ENCODE measurements at places on chromosomes 1 and 21. TPM values are rescaled to one million over a fixed set of nuclear protein-coding genes. Genes with fewer than 3 reads are reported as not detected.
A peak's percentile ranks its signal among the peaks of the same experiment; 100 is the strongest.

DNA sequence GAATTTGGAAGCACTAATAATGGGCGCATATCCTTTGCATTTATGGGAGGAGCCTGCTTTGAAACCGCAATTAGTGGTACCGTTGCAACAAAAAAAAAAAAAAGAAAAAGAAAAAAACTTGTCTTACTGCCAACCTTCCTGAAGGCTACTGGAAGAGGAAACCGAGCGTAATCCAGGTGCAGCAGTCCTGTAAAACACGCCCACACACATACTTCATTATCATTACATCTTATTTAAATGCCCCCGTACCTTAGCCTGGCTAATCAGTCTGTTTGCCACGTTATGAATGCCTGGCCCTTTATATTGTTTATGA, 686 bp upstream of the ZNF281 start:
- H3K27ac ChIP-seq = peak overlapping the region; percentile 88
- H3K27me3 ChIP-seq = no peaks in the 10 kb centered on the region
- H3K36me3 ChIP-seq = no peaks in the 10 kb centered on the region
- H3K4me3 ChIP-seq = peak overlapping the region; percentile 82
- DNase-seq = no peak
- peaks cover 24% of the 10 kb centered on the region for H3K4me1 ChIP-seq

- H3K4me3 ChIP-seq = no peak overlapping the region
- H3K27ac ChIP-seq = no peak overlapping the region
- H3K36me3 ChIP-seq = no peaks in the 10 kb centered on the region
Measured at GRCh38 chr1:100746542-100746932, 27.0 kb downstream of the VCAM1 start.

GRCh38 chr1:119435052-119435451, 20.1 kb downstream of the HSD3B2 start:
- no peak for DNase-seq
- H3K36me3 ChIP-seq = no peaks in the 10 kb centered on the region
- no peak overlapping the region for H3K27ac ChIP-seq

- no peak for DNase-seq
- no peak overlapping the region for H3K4me3 ChIP-seq
- H3K36me3 ChIP-seq = no peaks in the 10 kb centered on the region
- H3K4me1 ChIP-seq = peaks cover 5% of the 10 kb centered on the region
Measured at GRCh38 chr1:197810812-197811211, 35.5 kb upstream of the DENND1B start.

- no peaks in the 10 kb centered on the region for H3K4me1 ChIP-seq
- no peaks in the 10 kb centered on the region for H3K27me3 ChIP-seq
- no peak overlapping the region for H3K27ac ChIP-seq
- no peak overlapping the region for H3K4me3 ChIP-seq
Measured at GRCh38 chr21:25857308-25858074, 122.7 kb downstream of the GABPA start.

DNA sequence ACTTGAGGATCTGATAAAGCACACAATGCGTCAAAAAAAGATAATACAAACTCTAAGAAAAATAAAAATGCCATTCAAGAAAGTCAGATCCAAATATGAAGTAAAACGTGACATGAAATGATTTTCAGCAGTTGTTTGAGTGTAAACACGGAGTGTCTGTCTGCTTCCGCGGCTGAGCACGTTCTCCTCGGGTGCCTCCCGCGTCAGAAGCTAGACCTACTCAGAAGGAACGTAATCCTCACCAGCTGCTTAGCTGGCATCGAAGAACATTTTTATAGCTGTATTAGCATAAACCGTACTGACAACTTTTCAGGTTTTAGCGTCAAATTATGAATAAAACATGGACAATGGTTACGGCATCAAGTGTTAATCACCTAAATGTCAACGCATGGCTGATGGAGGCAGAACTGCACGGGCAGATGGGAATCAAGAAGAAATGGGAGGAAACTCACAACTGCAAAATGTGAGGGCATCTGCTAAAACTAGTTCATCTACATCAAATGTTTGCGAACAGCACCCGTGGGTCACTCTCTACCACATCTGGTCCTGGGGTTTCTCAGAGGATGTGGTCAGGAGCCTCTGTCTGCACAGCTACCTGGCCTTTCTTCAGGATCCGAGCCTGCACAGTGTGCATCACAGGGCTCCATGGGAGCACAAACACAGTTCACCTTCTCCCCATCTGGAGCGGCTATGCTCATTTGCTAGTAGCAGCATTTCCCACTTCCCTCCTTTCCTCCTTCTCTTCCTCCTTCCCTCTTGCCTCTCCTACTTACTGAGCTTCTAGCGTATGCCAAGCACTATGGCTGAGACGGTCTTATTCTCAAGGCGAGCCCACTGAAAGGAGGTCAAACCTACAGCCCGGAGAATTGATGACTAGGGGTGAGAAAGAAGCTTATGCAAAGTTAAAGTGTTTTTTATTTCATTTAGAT, 40.0 kb downstream of the RCAN1 start:
- peaks cover 31% of the 10 kb centered on the region for H3K4me1 ChIP-seq
- no peak for DNase-seq

DNA sequence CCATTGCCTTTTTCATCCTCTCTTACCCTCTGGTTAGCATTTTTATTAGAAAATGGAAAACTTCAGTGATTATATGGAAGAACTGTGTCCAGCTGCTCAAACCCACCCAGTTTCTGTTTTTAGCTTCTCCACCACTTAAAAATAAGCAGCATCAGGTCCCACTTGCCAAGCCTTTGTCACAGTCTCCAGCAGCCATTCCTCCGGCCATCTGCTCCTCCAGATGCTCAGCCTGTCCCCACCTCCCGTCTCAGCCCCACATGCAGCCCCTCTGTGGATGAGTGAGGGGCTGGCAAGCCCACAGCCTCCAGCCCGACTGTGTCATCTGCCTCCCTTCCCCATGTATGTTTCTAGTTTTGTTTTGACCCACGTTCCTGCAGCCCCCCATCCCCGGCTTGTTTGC, 289.7 kb downstream of the HHAT start:
- no peak overlapping the region for H3K4me3 ChIP-seq
- DNase-seq = no peak
- no peaks in the 10 kb centered on the region for H3K27me3 ChIP-seq
- no peak overlapping the region for H3K27ac ChIP-seq

DNA sequence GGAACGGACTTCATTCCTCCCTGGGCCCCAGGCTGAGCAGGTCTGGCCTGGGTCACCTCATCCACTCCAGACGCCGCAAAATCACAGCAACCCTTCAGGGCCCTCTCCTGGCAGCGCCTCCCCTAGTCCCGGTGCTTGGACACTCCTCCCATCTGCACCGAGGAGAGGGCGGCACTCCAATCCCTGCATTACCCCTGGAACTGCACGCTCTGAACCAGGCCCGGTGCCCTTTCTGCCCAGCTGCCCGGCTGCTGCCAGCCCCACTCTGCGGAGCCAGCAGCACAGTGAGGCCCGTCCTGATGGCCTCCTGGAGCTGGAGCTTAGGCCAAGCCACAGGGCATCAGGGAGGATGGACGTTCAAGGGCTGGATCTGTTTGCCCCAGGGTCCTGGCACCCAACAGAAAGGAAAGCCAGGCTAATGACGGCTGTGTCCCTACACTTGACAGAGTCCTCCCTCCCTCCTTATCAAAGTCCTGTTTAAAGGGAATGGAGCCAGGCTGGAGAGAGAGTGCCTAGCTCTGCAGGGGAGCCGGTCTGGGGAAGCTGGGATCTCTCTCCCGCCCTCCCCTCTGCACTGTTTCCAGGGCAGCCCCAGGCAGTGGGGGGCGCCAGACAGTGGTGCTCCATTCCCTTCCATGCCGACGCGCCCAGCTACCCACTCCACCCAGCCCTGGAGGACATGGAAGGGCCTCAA, 12.7 kb downstream of the COL6A2 start:
- peaks cover 6% of the 10 kb centered on the region for H3K4me1 ChIP-seq
- peak overlapping the region; percentile 33 for H3K27ac ChIP-seq
- peaks cover 7% of the 10 kb centered on the region for H3K36me3 ChIP-seq

DNA sequence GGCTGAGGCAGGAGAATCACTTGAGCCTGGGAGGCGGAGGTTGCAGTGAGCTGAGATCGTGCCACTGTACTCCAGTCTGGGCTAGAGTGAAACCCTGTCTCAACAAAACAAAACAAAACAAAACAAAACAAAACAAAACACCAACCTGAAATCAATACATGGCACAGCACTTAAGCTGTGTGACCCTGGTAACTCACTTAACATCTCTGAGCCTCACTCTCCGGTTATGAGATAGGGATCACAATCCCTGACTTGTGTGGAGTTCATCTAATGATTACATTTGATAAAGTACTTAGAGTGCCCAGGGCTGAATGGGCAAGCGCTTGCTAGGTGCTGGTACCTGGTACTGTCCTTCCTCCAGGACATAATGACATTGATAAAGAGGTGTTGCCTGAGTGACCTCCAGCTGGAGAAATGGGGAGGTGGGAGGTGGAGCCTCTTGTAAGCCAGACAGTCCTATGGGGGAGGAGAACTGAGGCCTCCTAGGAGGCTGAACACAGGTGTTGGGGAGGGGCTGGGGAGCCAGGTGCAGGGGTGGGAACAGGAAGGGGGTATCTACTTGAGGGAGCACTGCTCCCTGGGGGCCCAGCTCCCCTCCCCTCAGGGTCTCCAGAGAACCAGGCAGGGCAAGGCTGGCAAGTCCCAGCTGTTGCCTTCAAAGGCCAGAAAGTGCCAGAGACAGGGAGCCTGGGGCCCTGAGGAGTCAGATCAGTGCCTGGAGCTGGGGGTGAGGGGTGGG, 17.9 kb downstream of the FOXO6 start:
- no peak overlapping the region for H3K4me3 ChIP-seq
- DNase-seq = no peak
- no peaks in the 10 kb centered on the region for H3K36me3 ChIP-seq
- no peak overlapping the region for H3K27ac ChIP-seq

DNA sequence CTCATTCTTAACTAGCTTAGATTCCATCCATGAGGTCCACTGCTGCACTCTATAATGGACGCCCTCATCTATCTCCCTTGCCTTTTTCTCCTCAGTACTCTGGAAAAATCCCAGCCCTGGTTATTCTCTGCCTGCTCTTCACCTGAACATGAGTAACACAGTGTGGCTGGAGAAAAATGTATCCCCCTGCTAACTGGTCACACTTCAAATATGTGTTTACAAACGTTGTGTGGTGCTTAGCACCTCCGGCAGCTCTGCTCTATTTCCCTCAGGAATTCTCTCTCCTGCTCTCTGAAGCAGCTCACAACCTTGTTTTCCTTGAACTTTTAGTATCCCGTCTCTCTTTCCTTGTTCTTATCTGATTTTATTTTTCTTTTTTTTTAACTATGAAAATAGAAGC, 4.1 kb downstream of the SCCPDH start:
- no peak overlapping the region for H3K4me3 ChIP-seq
- H3K36me3 ChIP-seq = no peaks in the 10 kb centered on the region
- DNase-seq = no peak
- no peak overlapping the region for H3K27ac ChIP-seq

The HSD3B2 gene
- not detected for total RNA-seq

The FAM163A gene
- not detected for total RNA-seq

The CELA3B gene
- not detected for total RNA-seq
